ENCODE measurements at places on chromosomes 16 and 17.

GRCh38 chr17:82495844-82496528 is 23.5 kb upstream of the FOXK2 start:
- DNase-seq = no peak

DNA sequence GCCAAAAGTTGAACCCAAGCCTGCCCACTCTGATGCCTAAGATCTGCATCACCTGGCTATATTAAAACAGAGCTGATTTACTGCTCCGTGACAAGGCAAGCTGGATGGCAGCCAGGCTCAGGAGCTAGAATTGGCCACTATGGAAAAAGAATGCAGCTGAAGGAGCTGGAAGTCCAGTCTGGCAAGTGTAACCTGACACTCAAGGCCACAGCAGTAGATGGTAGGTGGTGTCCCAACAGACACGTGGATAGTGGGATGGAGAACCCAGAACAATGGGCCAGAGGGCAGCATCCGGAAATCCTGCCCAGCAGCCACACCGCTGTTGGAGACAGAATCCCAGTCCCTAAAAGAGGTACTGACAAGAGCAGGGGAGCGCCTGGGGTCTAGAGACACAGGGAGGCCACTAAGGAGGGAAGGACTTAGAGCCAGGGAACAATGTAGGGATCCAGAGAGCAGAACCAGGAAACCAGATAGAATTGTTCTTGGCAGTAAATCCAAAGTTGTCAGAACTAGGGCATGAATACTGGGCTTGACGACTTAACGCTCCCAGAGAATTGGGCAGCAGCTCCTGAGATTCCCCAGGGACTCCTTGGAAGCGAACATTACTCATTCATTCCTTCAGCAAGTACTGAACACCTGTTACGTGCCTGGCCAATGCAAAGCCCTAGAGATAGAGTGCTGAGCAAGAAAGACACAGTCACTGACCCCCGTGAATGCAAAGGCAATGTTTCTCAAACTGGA is 85.7 kb downstream of the CDYL2 start:
- no peak for DNase-seq

GRCh38 chr16:49986351-49987124 is 38.5 kb upstream of the CNEP1R1 start:
- no peak for DNase-seq

- no peak for DNase-seq
These were observed 1.8 kb upstream of the MYADML2 start for GRCh38 chr17:81948635-81949378.

GRCh38 chr17:8025176-8025911 is 13.5 kb upstream of the ALOX15B start:
- no peak for DNase-seq

DNA sequence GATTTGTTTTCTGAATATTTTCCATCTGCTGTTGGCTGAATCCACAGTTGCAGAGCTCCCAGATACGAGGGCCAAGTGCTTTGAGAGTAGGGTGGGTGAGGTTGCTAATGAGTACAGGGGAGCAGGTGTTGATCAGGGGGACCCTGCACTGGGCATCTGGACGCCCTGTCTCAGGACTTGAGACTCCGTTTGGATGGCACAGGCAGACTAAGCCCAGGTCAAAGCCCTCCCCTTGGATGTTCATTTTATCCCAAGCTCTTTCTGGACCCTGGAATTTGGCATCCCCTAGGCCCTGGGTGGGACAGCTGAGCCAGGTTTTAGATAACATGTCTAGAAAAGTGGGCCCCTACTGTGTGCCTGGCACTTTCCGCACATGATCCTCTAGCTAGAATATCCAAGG is 12.1 kb downstream of the USP6 start:
- no peak for DNase-seq

DNA sequence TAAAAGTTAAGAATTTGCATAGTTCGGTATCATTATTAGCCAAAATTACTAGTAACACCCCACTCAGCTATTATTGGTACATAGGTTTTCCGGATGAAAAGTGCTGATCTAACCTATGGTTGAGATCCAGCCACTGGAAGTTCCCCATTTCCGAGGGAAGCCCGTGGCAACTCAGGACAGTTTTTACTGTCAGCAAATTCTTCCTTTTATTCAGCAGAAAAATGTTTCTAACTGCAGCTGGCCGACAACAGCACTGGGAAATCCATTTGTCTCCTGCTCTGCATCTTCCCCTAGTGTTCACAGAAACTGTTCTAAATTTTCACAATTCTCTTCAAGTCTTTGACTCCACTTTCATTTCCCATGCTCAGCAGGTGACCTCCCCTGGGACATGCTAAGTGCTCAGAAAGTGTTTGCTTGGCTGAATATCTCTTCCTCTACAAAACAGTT is 15.5 kb upstream of the MMD start:
- no peak for DNase-seq

GRCh38 chr17:78449983-78450595 is 71.6 kb downstream of the PGS1 start:
- no peak for DNase-seq

DNA sequence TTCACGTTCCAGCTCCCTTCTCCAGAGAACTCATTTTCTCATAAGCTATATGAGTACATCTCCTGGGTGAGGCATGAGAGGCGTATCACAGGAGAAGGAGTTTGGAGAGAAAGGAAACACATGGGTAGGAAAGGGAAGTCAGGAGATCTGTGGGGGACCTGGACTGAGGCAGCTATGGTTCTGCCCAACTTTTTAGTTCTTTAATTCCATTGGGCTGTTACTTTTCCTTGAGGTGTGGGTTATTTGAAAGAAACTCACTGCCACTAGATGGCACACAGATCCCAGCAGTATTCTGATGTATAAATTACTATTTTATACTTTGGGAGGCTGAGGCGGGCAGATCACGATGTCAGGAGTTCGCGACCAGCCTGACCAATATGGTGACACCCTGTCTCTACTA is 63.6 kb downstream of the NUP93 start:
- DNase-seq = no peak

DNA sequence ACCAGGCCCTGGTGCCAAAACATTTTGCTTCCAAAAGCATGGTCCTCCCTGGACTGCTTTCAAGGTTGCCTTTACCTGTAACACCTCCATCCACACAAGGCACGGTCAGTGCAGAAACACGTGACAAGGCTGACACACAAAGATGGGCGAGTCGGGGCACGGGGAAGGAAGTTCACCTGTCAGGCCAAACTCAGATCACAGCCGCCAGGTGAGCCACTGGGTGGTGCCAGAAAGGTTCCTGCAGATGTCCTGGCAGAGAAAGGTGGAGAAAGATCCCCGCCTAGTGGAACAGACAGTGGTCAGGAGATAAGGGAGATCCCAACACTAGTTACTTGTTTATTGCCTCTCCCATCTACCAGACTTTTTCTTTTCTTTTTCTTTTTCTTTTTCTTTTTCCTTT is 155.3 kb downstream of the AIPL1 start:
- DNase-seq = no peak

DNA sequence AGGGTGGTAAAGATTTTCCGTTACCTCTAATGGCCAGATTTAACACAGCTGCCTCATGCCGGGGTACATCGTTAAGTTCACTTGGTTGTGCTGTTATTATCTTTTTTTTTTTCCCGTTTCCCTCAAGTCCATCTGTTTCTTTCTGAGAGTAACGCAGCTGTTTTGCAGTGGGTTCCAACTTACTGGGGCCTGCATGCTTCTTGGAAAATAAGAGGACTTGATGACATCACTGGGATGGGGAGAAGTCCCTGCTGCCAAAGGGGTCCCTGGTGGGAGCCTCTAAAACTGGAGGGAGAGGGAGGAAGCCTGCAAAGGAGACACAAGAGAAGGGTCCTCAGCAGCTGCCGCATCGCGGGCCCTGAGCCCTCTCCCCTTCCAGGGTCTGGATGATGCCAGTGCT is 77.8 kb upstream of the NOL11 start:
- DNase-seq = no peak

GRCh38 chr17:75749545-75750389 is 15.2 kb downstream of the GALK1 start:
- peak; percentile 88 for DNase-seq

DNA sequence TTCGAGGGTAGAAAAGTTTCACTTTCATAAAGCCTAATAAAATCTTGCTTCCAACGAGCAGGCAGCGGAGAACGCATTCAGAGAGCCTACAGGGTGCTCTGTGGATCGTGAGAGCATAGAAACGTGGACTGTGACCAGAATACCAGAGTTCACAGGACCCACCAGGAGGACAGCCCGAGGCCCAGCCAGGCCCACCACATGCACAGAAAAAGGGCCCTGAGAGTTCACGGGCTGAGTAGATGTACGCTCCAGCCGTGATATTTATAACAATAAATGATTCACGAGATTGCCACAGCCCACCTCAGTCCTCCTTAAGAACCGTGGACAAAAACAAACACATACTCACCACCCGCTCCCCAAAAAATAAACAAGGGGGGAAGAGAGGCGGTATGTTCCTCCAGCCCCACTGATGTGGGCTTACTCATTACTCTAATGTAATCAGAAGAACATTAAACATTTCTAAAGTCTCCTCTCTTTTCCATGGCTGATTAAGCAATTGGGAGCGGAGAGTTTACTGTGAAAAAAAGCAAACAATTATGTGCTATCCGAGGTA is 207.2 kb downstream of the C16orf78 start:
- DNase-seq = no peak
